Activated CD4-positive, CD25-positive, alpha-beta regulatory T cell treated with anti-CD3 and anti-CD28 coated beads, Interleukin-2, amount 50 U/mL, for 72 hours (primary cell): ENCODE measurements at places on chromosomes 11 and 22.
A peak's percentile ranks its signal among the peaks of the same experiment; 100 is the strongest.

GRCh38 chr11:1968454-1969002 is 21.4 kb downstream of the MRPL23 start:
- DNase-seq = peak; percentile 17

GRCh38 chr11:88061111-88061510 is 114.1 kb downstream of the RAB38 start:
- no peak for DNase-seq

GRCh38 chr22:39204216-39204615 is 40.6 kb downstream of the PDGFB start:
- no peak for DNase-seq

DNA sequence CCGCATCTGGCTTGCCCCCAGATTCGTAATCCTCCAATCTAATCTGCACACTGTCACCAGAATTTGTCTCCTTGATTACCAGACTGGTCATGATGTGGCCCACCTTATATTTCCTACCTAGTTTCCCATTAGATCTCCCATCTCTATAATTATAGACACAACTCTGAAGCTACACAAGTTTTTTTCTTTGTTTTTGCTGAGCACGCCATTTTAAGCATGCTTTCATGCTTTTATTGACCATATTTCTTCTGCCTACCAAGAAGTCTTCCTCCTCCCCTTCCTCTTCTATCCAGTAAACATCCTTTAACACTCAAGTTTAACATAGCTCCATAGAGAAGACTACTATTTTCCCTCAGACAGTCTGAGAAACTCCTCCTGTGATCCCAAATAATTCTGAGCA is 24.3 kb upstream of the DEPDC7 start:
- DNase-seq = no peak

DNA sequence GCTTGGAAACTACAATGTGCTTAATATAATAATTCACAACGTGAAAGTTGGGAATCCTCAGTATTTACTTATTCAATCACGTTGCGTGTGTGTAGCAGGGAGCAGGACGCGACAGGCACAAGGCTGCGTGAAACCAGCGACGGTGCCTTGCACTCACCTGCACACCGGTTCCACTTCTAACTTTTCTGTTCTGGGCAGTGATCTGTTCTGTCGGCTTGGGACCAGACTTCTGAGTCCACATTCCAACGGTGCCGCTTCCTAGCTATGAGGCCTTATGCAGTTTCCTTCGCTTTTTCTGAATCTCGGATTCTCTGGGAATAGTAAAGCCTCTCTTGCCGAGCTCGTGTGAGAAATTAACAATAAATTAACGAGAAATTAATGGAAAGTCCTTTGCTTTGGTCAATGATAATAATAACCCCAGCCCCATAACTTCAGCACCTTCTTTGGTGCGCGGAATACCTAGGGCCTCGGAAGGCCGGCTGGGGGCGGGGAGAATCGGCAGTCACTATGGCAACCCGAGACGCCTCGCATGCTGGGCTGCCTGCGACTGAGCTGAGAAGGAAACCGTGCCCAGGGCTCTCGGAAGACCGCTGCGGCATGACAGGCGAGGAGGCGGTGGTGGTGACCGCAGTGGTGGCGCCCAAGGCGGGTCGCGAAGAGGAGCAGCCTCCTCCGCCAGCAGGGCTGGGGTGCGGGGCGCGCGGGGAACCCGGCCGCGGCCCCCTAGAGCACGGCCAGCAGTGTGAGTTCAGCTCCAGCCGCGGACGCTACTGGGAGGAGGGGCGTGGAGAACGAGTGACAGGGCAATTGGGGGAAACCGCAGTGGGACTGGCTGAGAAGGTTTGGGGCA is at the start of gene C11orf97:
TSS of gene C11orf97 (plus strand) at position 530 of the 850 bp plus-strand sequence. CDS start at position 598, 68 bp downstream.
- peak; percentile 54 for DNase-seq

DNA sequence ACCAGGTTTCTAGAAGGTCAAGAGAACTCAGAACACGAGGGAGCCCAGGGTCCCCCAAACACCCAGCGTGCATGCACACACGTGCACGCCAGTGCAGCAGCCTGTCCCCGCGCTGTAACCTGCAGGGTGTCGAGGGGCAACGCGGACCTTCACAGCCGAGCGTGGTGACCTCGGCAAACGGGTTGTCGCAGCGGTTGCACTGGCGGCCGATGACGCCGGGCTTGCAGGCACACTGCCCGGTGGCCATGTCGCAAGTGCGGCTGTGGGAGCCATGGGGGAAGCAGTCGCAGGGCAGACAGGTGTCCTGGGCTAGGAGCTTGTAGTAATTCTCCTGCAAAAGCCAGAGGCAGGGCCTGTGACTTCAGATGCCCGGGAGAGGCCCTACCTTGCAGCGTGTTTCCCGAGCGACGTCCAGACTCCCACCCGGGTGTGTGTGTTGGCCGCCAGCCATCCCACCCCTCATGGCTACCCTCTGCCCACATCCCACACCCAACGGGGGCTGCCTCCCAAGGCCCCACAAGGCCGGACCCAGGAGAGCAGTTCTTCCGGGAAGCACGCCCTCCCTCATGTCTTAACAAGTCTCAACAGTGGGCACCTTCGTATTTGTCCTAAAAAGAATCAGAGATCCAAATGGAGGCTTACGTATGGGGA is 56.1 kb downstream of the TRMU start:
- no peak for DNase-seq

- DNase-seq = no peak
Measured at GRCh38 chr22:36763576-36763975, 12.3 kb downstream of the IFT27 start.

DNA sequence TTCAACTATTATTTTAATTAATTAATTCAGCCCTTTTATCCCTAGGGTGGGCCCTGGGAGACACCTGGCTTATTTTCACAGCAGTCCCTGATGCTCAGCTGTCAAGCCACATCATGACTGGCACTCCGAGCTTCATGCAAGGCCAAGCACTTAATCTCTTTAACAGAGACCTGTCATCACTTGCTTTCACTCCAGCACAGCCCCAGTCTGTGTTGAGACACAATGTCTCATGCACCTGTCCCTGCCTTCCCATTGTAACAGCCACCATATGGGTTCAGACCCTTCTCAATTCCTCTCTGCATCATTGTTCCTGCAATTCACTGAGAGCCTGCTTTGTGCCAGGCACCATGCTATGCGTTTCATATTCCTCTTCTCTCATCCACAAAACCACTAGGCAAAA is 222.2 kb upstream of the TENM4 start:
- no peak for DNase-seq

- DNase-seq = no peak
Measured at GRCh38 chr22:45932071-45932470, 44.9 kb downstream of the WNT7B start.
